ENCODE measurements at places on chromosomes 2 and 18.

DNA sequence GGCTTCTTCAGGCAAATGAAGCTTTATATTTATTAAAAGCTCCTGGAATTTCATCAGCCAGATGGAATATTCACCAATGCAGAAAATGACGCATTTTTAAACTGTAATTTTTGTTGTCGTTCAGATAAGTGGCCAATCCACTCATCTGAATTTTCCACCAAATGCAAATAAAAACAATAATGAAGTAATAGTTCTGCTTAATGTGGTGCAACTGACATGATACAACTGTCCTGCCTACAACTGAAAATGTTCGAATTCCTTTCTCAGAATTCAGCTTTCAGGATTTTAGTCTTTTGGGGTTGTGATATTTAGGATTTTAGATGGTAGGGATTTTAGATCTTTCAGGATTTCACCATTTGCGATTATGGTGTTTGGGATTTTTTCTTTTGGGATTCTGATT, 27.1 kb upstream of the PUM2 start:
- no peak for DNase-seq

DNA sequence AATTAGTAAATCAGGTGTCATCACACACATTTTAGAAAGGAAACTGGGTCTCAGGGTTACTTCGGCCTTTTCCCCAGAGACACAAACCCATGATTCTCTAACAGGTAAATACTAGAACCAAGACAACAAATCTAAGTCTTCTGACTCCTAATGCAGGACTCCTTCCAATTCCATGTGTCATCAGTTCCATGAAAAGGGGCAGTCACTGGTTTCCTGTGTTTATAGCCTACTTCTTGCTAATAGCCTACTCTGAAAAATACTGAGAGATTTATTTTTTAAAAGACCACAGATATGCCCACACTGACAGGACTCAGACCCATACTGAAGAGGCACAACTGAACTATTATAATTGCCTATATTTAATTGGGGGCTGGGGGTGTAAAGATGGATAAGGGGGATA, 33.0 kb downstream of the RAB1A start:
- no peak for DNase-seq

DNA sequence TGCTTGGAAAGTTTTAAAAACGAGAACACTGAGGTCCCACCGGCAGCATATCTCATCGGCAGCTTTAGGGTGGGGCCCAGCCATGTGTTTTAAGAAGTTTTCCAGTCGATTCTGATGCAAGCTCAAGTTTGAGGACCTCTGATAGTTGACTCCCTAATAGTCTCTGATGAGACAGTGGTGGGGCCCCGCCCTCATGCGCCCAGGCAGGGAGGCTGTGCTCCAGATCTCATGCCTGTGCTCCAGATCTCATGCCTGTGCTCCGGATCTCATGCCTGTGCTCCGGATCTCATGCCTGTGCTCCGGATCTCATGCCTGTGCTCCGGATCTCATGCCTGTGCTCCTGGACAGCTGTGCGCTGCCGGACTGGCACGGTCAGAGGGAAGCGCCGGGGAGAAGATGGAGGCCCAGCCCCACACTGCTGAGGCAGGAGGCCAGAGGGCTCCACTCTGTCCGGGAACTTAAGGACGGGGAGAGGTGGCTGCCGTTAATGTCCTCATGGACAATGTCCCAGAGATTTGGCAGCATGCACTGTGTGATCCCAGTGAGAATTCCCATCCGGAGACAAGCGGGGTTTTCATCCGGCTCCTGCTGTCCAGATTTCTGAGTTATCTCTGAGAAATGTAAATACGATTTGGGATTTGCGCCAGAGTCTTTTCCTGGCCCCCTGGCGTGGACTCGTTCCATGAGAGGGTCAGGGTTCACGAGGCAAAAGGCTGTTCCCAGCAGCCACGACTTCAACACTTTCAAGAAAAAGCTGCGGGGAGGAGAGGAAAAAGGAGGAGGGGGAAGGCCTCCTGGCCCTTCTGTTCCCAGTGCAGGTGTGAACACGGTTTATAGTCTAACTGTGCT, 9.4 kb upstream of the COLEC11 start:
- no peak for DNase-seq

GRCh38 chr2:3659447-3660432, 1.7 kb downstream of the ALLC start:
- DNase-seq = no peak

DNA sequence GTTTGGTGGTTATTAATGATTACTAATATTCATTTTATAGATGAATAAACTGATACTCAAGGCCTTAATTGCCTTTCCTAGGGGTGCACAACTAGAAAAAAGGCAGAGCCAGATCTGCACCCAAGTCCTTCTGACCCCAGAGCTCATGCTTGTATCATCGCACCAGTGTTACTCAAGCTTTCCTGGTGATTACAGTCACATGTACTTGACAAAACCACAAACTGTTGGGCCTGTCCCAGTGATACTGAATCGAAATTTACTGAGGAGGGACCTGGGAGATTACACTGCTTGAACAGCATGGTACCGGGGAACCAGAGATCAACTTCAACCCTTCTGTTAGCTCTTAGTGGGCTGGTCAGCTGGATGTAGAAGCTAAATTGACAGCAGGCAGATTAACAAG, 33.7 kb downstream of the FASTKD2 start:
- no peak for DNase-seq

GRCh38 chr2:69618362-69618761, 25.2 kb downstream of the AAK1 start:
- no peak for DNase-seq

DNA sequence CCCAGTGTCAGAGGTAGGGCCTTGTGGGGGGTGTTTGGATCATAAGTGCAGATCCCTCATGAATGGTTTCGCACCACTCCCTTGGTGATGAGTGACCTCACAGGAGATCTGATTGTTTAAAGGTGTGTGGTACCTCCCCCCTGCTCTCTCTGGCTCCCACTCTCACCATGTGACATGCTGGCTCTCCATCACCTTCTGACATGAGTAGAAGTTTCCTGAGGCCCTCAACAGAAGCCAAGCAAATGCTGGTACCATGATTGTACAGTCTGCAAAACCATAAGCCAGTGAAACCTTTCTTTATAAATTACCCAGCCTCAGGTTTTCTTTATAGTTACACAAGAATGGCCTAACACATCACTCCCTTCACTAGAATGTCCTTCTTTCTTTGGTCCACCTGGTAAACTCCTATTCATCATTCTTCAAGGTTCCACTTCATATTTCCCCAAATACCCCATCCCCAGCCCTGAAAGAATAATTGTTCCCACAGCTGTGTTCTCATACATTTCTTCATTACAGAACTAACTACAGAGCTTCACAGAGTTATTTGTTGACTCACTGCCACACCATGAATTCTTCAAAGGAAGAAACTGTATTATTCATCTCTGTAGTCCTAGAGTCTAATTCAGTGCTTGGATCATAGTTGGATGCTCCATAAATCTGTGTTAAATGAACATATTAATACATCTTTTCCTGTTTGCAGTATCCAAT, 81.2 kb upstream of the STK17B start:
- DNase-seq = no peak

Data from CD4-positive, alpha-beta T cell treated with Interleukin-10 for 1 hour (primary cell).